CD8-positive, alpha-beta memory T cell (primary cell): ENCODE measurements at places on chromosomes 5 and 9. TPM values are rescaled to one million over a fixed set of nuclear protein-coding genes. Genes with fewer than 3 reads are reported as not detected.

DNA sequence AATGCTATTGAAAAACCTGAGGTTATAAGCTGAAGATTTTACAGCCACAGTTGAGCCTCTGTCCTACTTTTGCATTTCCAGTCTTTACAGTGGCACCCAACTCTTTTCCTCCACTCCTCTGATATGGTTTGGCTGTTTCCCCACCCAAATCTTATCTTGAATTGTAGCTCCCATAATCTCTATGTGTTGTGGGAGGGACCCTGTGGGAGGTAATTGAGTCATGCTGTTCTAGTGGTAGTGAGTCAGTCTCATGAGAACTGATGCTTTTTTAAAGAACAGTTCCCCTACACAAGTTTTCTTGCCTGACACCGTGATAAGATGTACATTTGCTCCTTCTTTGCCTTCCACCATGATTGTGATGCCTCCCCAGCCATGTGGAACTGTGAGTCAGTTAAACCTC lies 646.1 kb upstream of the SEMA6A start:
- DNase-seq: no peak

DNA sequence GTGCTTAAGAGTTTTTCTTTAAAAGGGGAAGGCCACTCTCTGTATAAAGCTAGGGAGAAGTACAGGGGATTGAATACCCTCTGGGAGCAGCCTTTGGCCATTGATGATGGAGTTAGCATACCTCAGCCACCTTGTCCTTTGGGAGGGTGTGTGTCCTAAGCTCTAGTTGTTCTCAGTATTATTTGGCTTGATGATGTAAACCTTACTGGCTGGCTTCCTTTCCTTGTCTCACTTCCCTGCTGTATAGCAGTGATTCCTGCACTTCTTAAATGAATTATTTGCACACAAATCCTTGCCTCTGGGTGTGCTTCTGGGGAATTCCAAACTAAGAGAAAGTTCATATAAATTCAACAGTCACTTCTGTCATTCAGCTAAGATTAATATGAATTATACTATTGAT lies 234.9 kb upstream of the RIOK2 start:
- DNase-seq: no peak

- no peak for DNase-seq
Observed at GRCh38 chr5:26482076-26482809, 556.1 kb downstream of the CDH9 start.

GRCh38 chr5:176784218-176785165 lies 25.9 kb upstream of the UNC5A start:
- no peak for DNase-seq

Gene ANKRD34B
- not detected for total RNA-seq

GRCh38 chr9:90142580-90142979 lies 500.0 kb downstream of the DIRAS2 start:
- peak; percentile 22 for DNase-seq

- no peak for DNase-seq
Observed at GRCh38 chr9:21988056-21988990, 5.9 kb downstream of the CDKN2A start.

DNA sequence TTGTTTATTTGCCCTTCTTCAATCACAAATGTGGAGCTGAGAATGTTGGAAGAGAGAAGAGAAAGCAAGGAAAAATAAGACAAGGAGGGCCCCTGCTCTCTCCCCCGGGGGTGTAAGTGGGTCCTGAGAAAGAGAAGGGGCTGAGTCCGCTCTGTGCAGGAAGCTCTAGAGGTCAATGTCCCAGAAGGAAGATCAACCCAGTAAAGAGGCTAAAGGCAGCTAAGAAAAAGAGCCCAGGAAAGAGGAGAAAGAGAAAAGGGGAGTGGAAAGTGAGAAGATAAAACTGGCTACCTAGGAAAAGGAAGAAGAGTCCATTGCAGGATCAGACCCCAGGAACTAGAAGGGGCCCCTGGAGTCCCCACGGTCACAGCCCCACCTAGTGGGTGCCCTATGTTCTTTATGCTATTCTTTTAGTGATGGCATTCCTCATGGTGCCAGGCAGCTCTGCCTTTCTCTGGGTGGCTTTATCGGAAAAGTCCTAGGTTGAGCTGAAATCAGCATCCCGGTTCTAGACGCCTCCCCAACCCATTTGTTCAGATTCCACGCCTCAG lies 583.4 kb downstream of the ACTL7B start:
- no peak for DNase-seq

GRCh38 chr5:175325681-175326080 lies 118.3 kb downstream of the DRD1 start:
- no peak for DNase-seq

DNA sequence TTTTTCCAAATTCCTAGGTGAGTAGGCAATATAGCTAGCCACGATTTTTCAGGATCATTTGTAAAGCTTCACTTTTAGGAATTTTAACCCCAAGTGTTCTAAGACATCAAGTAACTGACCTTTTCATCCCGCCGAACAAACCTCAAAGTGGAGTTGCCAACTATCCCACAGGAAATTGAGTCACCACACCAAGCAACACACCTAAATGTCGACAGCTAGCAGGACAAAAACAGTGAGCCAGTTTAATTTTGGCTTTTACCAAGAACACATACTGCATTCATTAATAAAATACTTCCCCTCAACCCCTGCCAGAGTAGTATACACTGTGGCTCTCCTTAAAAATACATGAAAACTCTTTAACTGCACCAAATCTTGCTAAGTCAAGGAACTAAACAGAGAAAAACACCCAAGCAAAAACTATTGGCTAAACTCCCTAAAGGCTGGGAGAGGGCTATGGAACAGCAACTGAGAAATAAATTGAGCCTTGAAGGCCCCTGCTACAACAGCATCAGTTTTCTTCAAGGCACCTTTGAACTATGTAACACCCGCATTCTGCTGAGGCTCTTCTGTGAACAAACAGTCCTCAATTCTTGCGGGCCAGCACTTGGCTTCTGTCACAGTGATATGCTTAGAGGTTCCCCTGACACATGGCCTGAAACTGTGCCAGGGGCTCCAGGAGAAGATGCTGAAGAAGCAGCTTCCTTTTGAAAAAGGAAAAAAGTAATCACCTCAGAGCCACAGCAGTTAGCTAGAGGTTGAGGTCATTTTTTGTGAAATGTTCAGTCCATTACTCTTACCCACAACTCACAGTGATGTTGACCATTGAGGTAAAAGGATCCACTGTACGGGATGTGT lies 459.6 kb downstream of the RAB3C start:
- no peak for DNase-seq

DNA sequence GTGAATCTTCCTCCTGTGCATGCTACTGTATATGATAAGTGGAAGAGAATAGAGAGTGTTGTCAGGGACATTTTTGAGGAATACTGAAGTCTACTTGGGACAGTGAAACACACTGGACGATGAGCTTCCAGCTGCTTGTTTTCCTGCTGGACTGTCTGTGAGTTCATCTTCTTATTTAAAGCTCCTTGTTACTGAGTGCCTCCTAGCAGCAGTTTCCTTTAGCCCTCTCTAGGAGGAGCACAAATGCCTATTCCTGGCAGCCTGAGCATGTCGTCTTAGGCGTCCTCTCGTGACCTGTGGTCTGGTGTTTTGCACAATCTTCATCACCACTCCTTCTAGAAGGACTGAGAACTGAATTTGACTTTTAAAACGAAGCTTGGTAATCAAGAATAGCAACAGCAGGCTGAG lies 43.8 kb downstream of the ANKRD33B start:
- DNase-seq: no peak

DNA sequence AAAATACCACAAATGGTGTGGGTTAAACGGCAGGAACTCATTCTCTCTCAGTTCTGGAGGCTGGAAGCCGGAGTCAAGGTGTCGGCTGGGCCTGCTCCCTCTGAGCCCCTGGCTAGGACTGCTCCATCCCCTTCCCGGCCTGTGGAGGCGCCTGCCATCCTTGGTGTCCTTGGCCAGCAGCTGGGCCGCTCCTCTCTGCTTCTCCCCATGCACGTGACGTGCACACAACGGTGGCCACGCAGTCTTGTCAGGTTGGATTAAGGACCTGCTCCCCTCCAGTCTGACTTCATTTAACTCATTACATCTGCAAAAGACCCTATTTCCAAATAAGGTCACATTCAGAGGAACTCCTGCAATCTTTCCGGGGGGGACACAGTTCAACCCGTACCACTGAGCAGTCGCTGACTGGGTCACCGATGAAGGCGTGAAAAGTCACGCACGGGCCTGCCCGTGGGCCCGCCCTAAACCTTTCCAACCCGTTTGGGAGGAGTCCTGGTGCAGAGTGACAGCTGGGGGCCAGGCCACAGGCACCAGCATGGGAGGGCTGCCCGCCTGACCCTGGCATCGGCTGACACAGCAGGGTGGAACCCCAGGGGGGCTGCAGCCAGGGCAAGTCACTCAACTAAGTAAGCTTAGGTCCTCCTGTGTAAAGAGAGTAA lies 135.2 kb downstream of the COL23A1 start:
- DNase-seq: no peak

Gene CHSY3
- total RNA-seq: not detected

- no peak for DNase-seq
Observed at GRCh38 chr5:123059455-123059854, 22.9 kb upstream of the PPIC start.

Gene PCDHB16
- not detected for total RNA-seq

DNA sequence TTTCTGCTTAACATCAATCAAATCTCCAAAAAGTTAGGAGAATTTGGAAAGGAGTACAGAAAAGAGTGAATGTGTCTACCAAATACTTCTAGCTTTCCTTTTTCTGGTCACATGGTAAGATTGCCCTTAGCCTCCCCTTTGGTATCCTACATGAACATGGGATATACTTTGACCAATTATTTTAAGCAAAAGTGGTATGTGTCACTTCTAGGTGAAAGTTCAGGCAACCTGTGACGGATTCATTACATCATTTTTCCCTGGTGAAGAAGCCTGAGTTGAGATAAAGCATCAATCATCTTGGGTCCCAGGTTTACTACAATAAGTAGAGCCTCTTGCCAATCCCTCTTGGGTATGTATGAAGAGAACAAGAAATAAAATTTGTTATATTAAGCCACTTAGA lies 419.2 kb downstream of the PDE4D start:
- no peak for DNase-seq

- no peak for DNase-seq
Observed at GRCh38 chr5:130052752-130053151, 148.5 kb downstream of the CHSY3 start.

- DNase-seq: no peak
Observed at GRCh38 chr9:104905931-104906330, 22.0 kb downstream of the ABCA1 start.
